ENCODE measurements at places on chromosomes 13 and 19.

DNA sequence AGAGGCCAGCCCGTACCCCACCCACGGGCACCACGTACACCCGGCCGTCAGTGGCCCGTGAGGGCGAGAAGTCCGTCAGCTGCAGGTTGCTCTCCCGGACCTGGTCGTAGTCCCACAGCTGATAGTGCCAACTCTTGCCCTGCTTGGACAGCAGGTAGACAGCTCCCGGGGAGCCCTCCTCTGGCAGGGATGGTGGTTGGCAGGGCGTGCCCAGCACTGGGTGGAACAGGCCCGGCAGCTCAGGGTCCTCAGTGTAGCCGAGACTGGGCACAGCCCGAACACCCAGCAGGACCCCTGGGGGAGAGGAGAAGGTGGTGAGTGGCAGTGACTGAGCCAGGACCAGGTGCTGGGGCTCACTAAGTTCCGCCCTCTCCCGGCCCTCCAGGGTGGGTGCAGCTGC lies 7.8 kb downstream of the ACTMAP start:
- no peak for DNase-seq

- DNase-seq = no peak
Observed at GRCh38 chr19:49616532-49616931, 23.4 kb downstream of the RRAS start.

GRCh38 chr13:107847406-107847805 lies 367.9 kb downstream of the LIG4 start:
- DNase-seq = no peak

GRCh38 chr13:97986835-97987234 lies 33.4 kb downstream of the IPO5 start:
- no peak for DNase-seq

- DNase-seq = no peak
Observed at GRCh38 chr13:35283856-35284255, 192.6 kb downstream of the MAB21L1 start.

DNA sequence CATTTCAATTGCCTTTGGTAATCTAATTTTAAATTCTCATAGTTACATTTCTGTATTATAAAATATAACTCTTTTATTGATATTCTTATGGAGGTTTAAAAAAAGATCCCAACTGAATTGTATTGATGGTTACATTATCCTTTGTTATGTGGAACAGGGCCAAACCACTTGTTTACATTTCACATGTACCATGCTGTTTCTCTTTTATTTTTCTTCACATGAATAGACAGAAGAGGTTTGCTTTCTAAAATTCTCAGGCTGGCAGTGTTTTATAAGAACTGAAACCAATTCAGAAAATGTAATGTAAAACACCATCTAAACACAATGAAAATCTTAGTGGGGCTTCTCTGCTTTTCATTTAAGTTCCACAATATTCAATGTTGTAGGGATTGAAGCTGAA lies 122.5 kb downstream of the GPC5 start:
- no peak for DNase-seq

- no peak for DNase-seq
Observed at GRCh38 chr13:93745884-93746283, 519.3 kb downstream of the GPC6 start.

- no peak for DNase-seq
Observed at GRCh38 chr13:92187378-92187989, 789.1 kb downstream of the GPC5 start.

GRCh38 chr13:45537516-45537915 lies 72.8 kb downstream of the COG3 start:
- DNase-seq = no peak

- no peak for DNase-seq
Observed at GRCh38 chr19:54530866-54531265, 28.2 kb downstream of the LAIR2 start.

DNA sequence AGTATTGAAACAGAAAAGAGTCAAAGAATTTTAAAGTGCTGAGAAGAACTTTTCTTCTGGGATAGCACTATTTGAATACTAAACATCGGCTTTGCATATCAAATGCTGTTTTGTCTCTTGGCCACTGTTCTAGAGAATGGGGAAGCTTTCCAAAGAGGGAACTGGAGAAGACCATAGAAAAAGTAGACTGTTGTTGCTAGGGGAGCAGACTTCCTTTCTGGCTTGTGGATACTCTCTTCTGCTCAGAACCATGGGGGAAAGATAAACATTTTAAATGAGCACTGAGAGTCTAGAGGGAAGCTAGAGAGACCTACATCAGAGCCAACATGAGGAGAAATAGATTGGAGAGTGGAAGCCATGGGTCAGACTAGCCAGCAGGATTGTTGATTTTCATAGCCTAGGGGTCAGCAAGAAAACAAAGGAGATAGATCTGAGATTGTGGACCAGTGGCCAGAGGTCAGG lies 315.7 kb downstream of the KCTD12 start:
- no peak for DNase-seq

GRCh38 chr19:33627962-33628839 lies 6.4 kb downstream of the CHST8 start:
- peak; percentile 40 for DNase-seq

DNA sequence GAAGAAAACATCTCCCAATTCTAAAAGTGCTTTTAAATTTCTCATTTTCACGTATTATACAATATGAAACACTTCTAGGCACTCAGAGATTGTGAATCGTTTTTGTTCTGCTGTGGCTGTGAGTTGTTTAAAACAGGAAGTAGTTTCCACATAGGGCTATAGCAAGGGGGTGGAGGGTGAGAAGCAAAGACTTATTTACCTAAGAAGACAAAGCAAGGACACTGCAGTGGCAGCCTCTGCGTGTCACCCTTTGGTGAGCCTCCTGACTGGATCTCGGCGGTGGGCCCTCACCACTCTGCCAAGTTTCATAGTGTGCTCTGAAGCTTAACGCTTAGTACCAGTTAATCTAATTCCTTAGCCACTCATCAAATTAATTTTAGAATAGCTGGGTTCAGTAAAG lies 56.8 kb downstream of the TNFSF13B start:
- no peak for DNase-seq

DNA sequence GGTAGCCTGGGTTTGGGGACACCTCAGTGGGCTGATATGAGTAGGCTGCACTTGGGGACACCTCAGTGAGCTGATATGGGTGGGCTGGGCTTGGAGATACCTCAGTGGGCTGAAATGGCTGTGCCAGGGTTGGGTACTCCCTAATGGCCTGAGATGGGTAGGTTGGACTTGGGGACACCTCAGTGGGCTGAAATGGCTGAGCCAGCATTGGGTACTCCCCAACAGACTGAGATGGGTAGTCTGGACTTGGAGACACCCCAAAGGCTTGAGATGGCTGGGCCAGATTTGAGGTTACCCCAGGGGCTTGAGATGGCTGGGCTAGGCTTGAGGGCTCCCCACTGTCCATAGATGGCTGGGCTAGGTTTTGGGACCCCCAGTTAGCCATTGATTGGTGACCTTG lies 12.1 kb downstream of the IQCN start:
- DNase-seq = no peak

GRCh38 chr13:76516013-76516412 lies 370.2 kb downstream of the KCTD12 start:
- DNase-seq = no peak

DNA sequence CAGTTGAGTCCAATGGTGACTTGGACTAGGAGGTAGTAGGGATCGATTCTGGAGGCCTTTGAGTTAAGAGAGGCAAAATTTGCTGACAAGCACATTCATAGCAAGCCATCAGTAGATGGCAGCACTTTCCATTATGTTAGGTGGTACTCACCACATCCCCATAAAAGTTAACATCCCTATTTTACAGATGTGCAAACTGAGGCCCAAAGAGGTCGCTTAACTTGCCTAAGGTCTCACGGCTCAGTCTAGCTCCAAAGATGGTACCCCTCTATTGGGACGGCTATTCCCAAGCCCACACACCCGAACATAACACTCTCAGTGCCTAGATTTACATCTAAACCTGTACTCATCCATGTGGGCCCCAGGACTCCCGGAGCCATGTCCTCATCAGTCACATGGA lies 21.5 kb upstream of the FOSB start:
- no peak for DNase-seq

- DNase-seq = no peak
Observed at GRCh38 chr19:18349524-18350128, 9.2 kb downstream of the PGPEP1 start.

GRCh38 chr13:32009362-32009761 lies 22.2 kb upstream of the FRY start:
- DNase-seq = no peak

DNA sequence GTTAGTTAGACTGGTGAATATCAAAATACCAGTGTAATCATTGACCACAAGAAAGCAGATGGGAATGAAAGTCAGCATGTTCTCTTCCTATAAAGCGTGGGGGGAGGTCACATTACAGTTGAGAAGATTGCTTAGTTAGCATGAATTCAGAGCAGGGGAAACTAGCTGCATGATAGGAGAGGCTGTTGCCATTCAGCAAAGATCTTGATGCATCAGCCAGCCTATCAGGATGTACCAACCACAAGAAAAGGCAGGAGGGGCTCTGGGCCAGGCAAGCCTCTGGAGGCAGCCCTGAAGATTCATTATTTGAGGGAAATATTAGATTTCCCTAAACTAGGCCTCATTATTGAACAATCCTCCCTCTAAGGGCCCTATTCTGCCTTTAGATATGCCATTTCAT lies 5.0 kb upstream of the MTMR6 start:
- DNase-seq = no peak

- DNase-seq = peak; percentile 55
Observed at GRCh38 chr19:37303591-37304171, 67.2 kb upstream of the ZNF527 start.

DNA sequence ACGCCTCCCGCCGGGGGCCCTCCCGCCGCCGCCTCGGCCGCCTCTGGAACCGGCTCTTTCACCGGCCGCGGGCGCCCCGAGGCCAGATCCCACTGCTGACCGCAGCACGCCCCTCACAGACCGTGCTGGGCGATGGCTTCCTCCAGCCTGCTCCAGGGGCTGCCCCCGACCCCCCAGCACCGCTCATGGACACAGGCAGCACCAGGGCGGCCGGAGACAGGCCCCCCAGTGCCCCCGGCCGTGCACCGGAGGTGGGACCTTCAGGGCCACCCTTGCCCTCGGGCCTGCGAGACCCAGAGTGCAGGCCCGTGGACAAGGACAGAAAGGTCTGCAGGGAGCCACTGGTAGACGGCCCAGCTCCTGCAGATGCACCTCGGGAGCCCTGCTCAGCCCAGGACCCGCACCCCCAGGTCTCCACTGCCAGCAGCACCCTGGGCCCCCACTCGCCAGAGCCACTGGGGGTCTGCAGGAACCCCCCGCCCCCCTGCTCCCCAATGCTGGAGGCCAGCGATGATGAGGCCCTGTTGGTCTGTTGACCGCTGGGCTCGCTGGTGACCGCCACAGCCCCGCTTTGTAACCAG lies 13.0 kb downstream of the LRP3 start:
- DNase-seq = peak; percentile 66

DNA sequence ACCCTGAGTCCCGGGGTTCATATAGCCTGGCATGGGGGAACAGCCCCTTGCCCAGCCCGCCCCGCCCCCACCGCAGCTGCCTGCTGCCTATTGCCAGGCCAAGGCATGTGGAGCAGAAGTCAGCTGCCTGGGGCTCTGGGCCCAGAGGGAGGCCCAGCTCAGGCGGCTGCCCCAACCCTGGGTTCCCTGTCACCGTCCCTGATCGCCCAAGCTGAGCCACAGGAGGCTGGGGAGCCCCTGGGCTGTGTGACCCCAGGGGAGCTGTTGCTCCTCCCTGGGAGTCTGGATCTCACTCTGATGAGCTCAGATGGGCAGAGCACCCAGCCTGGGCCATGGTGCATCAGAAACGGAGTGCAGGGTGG lies 1.4 kb downstream of the PLIN4 start:
- DNase-seq = no peak

GRCh38 chr13:110572778-110573118 lies 11.2 kb upstream of the RAB20 start:
- DNase-seq = no peak

- DNase-seq = peak; percentile 79
Observed at GRCh38 chr13:49976314-49977258, 20.3 kb upstream of the TRIM13 start.

DNA sequence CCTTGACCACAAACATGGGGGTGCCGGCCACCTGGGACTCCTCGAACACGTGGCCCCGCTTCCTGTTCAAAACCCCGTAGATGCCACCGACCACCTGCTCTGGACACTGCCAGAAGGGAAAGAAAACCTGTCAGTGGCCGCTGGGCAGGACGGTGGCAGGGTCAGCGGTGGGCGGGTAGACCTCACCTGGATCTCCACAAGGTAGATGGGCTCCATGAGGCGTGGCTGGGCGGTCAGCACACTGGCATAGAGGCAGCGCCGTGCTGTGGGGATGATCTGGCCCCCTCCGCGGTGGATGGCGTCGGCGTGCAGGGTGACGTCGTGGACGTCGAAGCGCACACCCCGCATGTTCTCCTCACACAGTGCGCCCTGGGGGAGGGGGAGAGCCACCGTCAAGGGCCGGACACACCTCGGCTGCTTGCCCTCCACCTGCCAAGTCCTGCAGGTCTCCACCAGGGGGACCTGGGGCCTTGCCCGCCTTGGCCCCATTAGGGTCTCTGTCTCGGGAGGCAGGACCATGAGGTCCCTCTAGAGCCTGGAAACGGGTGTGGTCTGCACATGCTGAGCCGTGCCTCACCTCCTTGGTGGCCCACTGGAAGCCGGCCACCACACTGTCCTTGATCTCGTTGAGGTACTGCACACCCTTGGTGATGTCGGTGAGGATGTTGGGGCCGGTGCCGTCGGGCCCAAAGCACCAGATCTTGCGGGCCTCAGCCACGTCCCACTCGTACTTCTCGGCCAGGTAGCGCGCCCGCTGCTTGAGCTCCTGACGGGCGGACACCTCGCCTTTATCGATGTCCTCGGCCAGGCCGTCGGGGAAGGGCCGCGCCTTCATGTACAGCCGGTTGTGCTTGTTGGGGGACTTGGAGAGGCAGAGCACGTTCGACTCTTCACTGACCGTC lies 6.6 kb upstream of the DAPK3 start:
- DNase-seq = peak; percentile 67

GRCh38 chr13:34350671-34351070 lies 532.7 kb downstream of the RFC3 start:
- no peak for DNase-seq

DNA sequence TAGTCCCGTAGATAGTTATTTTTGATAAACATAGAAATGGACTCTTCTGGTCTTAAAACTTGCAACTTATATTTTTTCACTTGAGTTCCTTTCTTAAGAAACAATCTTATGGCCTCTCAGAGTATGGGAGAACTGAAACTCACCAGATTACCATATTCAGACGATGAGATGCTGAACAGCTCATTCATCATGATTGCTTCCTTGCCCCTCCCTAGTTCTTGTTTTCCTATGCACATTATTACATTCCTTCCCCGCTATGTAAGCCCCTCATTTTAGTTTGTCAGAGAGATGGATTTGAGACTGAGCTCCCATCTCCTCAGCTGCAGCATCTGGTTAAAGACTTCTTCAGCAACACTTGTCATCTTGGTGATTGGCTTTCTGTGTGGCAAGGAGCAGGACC lies 158.5 kb downstream of the SLITRK6 start:
- no peak for DNase-seq

DNA sequence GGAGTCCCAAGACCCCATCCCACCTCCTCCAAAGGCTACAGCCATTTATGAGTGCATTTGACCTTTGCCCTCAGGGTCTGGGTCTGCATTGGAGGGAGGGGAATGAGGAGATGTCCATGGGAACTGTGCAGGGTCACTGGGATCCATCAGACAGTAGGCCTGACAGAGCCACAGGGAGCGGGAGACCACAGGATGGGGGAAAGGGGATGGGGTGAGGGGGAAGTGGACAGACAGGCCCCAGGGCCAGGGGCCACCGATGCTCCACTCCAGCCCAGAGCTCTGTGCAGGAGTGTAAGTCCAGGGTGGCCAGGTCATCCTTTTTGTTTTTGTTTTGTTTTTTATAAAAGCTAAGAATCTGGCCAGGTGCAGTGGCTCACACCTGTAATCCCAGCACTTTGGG lies 82.5 kb downstream of the CHST8 start:
- peak; percentile 30 for DNase-seq

GRCh38 chr13:42656161-42656560 lies 82.2 kb downstream of the TNFSF11 start:
- DNase-seq = no peak

Measured in sigmoid colon (tissue), 7 donors.